B cell (primary cell): ENCODE measurements at places on chromosomes 11 and 22. TPM values are rescaled to one million over a fixed set of nuclear protein-coding genes. Genes with fewer than 3 reads are reported as not detected.

DNA sequence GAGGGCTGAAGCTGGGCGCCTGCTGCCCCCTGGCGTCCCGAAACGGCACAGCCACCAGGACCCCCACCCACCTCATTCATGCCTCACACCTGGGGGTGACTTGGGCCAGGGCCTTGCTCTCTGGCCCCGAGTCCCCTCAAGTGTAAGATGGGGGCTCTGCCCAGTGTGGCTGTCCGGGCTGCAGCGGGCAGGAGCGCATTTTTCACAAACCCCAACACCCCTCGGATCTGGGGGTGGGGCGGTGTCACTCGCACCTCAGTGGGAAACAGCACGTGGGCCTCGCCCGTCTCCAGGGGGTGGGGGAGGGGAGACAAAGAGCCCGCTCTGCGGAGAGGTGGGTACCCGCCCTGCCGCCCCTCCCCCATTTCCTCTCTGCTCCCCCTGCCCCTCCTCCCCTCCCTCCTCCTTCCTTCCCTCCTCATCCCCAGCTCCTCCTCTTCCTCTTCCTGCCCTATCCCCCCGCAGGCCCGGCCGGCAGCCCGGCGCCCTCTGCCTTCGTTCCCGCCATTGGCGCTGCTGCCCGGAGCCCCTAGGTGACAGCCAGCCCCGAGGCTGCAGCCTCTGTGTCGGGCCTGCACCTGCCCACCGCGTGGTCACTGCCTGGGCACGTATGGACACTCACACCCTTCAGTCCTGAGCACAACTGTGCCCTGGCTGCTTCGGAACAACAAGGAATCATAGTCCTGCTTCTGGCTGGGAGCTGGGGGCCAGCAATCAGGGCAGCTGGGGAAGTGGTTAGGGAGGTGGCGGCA lies 6.8 kb upstream of the CDKN1C start:
- DNase-seq, result peak; percentile 74

TYR gene
- total RNA-seq, result not detected in 2 replicates

GRCh38 chr11:110777775-110778174 lies 65.5 kb upstream of the ARHGAP20 start:
- DNase-seq, result peak; percentile 13

GRCh38 chr11:72595292-72595684 lies 78.9 kb downstream of the PDE2A start:
- no peak for DNase-seq

DNA sequence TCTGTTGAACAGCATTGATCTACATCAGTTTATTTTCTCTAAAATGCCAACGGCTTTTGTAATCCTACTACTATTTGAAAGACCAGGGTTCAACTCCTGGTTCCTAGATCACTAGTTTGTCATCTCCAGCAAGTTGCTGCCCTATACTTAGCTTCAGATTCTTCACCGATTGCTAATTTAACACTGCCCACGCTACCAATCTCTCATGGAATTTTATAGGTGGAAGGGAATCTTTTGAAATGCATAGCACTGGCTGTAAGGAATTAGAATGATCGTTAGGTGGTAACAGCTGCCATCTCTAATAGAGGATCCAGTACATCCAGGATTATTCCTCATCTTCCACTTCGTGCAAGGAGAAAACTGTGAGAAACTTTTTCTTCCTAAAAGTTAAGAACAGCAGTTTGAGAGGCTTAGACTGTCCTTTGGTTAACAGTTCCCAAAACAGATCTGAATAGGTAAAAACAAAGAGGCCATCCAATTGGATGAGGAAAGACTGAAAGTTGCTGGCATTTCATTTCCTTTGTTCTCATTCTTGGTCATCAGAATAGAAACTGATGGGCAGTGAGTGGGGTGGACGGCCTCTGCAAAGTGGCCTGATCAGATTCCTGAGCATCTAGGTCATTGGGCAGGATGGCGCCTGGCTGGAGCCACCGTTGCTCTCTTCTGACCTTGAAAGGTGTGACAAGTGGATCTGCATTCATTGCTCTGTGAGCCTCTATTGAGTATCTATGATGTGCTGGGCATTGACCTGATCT lies 236.3 kb upstream of the SORL1-AS1 start:
- DNase-seq, result no peak

DNA sequence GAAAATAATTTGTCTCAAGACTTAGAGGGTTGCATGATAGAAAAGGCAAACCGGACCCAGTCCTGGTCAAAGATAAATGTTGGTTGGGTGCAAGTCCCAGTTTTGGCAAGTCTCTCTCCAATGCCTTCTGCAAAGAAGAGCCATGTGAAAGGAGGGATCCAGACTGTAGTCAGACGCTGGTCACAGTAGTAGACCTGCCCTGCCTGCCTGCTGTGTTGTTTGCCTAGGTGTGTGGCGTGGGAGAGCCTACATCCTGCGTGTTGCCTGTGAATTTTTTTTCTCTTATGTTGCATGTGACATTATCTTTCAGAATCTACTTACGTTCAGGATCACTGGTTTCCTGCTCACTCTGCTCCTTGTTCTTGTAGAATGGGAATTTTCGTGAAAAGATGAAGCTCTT lies 197.6 kb upstream of the CCDC90B start:
- DNase-seq, result no peak

GRCh38 chr22:44664149-44664548 lies 37.9 kb upstream of the PRR5 start:
- peak; percentile 43 for DNase-seq

- no peak for DNase-seq
Observed at GRCh38 chr11:22554221-22554620, 71.4 kb downstream of the FANCF start.

GRCh38 chr11:78180751-78181150 lies 7.7 kb downstream of the KCTD21 start:
- no peak for DNase-seq

GRCh38 chr11:78224906-78225420 lies 36.2 kb downstream of the USP35 start:
- no peak for DNase-seq

- no peak for DNase-seq
Observed at GRCh38 chr22:49999946-50000586, 12.5 kb downstream of the IL17REL start.

DNA sequence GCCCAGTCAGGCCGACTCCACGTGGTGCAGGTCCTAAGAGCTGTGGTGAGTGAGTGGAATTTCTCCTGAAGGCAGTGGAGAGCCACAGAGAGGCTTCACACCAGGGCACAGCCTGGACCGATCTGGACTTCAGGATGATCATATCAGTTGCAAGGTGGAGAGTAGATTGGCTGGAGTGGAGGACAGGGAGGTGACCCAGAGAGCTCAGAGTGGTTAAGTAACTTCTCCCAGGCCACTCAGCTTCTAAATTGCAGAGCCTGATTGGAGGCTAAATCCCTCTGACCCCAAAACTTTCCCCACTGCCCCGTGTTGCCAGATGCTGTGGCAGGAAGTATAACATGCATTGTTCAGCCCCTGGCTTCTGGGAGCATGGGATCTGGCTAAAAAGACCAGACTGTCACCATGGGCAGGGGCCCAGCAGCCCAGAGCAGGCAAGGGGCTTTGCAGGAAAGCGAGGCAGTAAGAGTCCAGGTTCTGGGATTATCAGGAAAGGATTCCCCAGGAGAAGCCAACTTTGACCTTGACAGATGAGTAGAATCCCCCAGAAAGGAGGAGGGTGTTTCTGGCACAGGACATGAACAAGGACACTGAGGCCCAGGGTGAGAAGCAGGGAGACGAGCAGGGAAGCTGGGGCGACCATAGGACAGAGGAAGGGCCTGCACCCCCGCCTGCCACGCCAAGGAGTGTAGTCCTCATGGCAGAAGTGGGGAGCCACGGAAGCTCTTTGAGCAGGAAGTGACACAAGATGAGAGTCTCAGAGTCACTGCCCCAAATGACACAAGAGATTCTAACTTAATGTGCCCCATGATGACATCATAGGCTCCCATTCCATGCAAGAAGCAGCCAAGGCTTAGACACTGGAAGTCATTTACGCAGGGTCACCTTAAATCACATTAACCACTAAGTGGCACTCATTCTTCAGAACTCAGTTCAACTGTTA lies 4.8 kb downstream of the SLC35C1 start:
- no peak for DNase-seq

TTLL12 gene
- 19.9 and 21.3 TPM in 2 replicates for total RNA-seq

NAALAD2 gene
- total RNA-seq, result not detected in 2 replicates

INSC gene
- 0.10 TPM in 1 of 2 replicates, not detected in the other for total RNA-seq

C11orf97 gene
- total RNA-seq, result not detected in 2 replicates

DNA sequence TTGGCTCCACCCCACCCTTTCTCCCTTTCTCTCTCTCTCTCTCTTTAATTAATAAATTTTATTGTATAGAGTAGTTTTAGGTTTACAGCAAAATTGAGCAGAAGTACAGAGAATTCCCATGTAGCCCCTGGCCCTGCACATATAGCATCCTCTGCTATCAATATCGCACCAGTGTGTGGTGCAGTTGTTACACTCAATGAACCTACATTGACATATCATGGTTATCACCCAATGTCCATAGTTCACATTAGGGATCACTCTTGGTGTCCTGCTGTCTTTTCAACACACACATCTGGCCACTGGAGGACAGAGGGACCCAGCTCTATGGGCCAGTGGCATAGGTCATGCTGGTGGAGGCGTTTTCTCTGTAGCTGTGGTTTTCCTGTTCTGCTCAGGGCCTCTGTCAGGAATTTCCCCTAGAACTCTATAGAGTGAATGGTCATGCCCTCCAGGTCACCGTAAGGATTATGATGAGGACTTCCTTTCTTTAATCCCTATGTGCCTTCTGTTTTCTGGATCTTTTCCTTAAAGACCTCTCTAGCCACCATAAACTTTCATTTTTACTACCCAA lies 98.2 kb upstream of the NAV2 start:
- no peak for DNase-seq

- no peak for DNase-seq
Observed at GRCh38 chr11:57485217-57485990, 25.1 kb downstream of the RTN4RL2 start.

RAB38 gene
- not detected in 2 replicates for total RNA-seq

RPS6KB2 gene
- total RNA-seq, result 81.8 and 82.0 TPM in 2 replicates

DNA sequence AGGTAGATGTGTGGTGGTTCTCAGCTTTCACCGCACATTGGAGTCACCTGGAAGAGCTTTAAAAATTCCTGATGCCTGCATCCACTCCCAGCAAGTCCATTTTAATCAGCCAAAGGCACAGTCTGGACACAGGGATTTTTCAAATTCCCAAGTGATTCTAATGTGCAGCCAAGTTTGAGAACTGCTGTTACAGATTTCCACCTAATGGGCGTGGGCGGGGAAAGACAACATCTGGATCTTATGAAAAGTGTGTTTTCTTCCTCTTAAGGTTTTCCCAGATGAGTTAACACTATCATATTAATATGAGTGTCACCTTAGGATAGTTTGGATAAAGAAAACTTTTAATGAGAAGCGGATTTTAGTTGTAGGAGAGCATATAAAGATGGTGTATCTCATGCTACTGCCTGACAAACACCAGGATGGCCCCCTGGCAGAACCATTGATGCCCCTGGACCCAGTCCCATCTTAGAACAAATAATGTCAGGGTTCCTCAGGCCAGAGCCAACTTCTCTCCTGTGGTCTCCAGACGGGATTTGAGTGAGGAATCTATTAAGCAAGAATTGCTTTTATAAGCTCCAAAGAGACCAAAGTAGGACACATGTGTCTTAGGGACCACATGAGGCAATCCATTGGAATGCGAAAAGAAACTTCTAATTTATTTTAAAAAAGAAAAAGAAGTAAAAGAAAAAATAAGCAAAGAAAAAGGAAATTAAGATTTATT lies 31.9 kb downstream of the POU2AF1 start:
- DNase-seq, result no peak

MFNG gene
- 95.9 and 109 TPM in 2 replicates for total RNA-seq

DNA sequence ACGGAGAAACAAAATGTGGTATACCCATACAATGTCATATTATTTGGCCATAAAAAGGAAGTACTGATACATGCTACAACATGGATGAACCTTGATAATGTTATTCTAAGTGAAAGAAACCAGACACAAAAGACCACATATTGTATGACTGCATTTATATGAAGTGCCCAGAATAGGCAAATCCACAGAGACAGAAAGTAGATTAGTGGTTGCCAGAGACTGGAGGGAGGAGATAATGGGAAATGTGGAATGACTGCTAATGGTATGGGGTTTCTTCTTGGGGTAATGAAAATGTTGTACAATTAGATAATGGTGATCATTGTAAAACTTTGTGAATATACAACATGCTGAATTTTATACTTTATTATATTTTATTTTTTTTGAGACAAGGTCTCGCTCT lies 5.6 kb upstream of the SLC43A1 start:
- no peak for DNase-seq

DNA sequence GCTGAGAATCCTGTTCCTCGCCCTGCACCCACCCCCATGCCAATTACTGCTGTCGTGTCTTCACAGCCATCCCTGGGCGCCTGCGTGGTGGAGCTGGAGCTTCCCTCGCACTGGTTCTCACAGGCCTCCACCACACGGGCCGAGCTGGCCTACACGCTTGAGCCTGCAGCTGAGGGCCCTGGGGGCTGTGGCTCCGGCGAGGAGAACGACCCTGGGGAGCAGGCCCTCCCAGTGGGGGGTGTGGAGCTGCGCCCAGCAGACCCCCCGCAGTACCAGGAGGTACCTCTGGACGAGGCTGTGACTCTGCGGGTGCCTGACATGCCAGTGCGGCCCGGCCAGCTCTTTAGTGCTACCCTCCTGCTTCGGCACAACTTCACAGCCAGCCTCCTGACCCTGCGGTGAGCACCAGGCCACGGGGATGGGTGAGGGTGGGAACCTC lies 4.3 kb downstream of the TMEM132A start:
- DNase-seq, result no peak

SAA4 gene
- total RNA-seq, result not detected in 2 replicates

- DNase-seq, result no peak
Observed at GRCh38 chr11:134758342-134758931, 346.4 kb upstream of the B3GAT1 start.

DNA sequence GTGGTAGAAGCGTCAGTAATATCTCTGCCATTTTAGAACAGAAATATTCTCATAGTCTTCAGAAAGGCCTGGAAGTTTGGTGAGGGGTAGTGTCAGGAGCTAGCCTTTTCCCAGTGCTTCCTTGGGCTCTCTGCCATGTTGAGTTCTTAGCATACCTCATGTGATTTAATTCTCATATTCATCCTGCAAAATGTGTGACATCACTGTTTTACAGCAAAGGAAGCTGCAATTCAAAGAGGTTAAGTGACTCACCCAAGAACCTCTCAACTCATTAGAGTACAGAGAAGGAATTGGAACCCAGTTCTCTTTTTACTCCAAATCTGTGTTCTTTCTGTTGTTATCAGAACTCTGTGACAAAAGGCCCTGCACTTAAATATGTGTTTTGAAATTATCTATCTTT lies 72.1 kb downstream of the RNF169 start:
- no peak for DNase-seq

DNA sequence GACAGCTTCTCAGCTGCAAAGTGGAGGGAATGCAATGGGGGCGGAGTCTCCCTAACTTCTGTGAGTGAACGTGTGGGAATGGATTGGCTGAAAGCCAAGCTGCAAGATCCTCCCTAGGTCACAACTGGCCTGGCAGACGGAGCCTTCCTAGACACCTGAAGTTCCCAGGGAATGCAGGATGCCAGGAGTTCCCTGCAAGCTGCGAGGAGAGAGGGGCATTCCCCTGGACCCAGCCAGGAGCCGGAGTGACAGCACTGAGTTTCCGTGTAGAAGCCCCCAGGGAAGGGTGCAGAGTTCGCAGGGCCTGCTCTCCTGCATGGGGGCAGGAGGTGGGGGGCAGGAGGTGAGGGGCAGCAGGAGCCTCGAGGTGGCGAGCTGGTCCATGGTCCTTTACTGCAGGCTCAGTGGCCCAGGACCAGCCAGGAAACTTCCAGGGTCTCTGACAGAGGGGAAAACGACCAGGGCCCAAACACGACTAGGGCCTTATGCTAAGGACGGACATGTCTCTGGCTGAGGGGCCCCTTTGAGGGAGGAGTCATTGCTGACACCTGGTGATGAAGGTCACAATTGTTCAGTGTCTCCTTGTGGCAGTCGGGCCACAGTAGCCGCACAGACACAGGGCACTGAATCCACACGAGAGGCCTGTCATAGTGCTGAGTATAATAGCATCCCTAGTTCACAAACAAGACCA lies 141.4 kb downstream of the FBXO7 start:
- DNase-seq, result no peak

GRCh38 chr22:32574958-32575910 lies 100.6 kb downstream of the FBXO7 start:
- no peak for DNase-seq
